GM19239 (cell line): ENCODE measurements at places on chromosomes 4 and X.

- DNase-seq: no peak
Measured at GRCh38 chr4:92451782-92452181, 148.0 kb downstream of the GRID2 start.

DNA sequence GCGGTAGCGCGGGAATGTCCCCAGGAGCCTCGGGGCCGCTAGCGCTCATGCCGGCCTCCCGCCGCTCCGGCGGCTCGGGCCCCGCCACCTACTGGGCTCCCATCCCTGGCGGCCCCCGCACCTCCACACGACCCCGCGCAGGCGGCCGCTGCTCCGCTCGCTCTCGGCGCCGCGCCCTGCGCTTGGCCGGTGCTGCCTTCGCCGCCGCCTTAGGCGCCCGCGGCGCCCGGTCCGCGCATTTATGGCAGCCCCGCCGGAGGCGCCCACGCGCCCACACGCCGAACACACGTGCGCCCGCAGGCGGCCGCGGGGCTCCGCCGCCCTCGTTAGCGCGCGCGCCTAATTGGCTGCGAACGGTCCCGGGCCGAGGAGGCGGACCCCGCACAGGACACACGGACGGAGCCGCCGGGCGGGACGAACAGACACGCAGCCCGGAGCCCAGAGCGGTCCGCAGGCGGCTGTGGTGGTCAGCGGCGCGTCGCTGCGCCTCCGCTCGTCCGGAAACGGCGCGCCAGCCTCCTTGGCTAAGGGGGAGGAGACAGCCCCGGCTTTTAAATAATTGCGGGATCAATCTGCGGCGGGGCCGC lies at the start of gene NKX1-1:
Gene NKX1-1 (minus strand): TSS at position 49 of the 587 bp plus-strand sequence. CDS start 0 bp downstream, at position 49.
- DNase-seq: no peak

DNA sequence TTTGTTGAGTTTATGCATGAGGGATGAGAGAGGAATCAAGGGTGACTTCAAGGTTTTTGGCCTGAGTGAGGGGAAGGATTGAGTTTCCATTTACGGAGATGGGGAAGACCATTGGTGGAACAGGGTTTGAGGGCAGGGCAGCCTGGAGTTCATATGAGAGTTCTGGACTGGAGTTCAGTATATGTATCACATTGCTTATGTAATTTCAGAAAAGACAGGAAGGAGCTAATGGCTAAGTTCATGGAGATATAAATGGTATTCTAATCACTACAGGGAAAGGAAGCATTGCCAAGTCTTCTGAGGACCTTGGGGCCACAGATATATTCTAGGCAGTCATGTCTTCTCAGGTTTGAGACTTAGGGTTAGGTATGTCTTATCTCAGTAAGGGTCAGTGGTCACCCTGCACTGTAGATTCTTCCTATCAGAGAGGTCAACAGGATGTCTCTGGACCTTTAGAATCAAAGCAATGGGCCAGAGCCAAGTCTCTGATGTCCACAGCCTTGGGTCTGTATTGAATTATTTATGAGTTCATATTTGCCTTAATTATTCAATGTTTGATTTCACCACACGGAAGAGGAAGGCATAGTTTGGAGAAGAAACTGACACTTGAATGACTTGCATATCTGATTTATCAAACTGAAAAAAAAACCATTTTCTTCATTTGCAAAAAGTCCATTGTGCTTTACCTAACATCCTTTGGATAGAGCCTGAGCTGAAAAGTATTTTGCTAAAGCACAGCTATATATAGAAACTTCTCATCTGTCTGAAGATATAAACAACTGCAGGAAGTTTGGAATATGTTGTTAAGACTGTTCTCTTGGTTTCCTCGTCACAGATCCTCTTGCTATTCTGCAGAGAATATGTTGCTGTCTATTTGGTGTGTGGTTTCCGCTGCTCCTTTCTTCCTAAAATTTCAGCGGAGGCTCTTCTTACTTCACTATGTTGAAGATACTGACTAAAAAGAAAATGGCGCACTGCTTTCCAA lies 139.5 kb downstream of the PDGFRA start:
- no peak for DNase-seq

- no peak for DNase-seq
Measured at GRCh38 chrX:42934020-42934726, 156.2 kb upstream of the PPP1R2C start.

DNA sequence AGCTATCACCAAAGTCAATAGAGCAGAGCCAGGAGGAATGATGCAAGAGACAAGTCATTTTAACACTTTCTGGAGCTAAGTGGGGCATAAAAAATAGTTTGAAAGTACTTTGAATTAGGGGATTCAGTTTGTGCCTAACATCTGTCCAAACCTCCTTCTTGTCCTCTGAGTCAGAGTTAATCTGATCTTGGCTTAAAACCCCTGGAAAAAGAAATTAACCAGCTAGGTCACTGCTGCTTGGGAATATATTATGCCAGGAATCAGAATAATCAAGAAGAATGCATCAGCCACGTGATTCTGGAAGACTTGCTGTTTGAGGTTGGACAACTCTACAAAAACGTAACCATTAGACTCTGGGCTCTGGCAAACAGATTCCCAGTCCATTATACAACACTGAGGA lies 45.3 kb upstream of the EDA2R start:
- no peak for DNase-seq

DNA sequence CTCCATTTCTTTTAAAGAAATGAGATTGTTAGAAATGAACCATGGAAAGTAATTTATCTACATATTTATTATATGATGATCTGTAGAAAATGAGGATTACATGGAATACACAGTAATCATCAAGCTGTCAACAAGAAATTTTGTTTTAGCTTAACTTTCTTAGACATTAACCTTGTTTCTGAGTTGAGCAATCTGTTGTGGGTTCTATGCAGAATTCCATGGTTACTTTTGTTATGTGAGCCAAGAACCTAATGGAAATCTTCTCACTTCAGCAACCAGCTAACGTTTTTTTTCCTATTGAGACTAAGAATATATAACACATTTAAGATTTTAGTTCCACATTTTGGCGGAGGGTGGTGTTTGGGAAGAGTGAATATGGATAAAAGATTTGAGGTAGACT lies 136.1 kb upstream of the SLC4A4 start:
- DNase-seq: no peak

DNA sequence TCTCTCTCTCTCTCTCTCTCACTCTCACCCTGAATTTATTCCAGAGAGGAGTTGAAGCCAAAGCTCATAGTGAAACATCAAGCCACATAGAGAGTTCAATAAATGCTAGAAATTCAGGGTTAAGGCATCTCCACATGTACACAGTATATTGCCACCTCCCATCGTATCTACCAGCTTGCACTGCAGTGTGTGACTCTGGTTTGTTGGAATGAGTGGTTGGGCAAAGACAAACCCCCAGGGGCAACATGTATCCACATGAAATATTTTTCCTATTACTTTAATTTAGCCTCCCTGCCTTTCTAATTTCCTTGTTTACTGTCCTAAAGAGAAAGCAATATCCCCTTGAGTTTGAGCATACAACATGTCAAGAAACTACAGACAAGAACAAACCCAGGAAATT lies 247.3 kb downstream of the SPATA18 start:
- no peak for DNase-seq
